ENCODE measurements at places on chromosomes 3 and 15.

- DNase-seq: no peak
Measured at GRCh38 chr3:33004961-33005360, 53.5 kb downstream of the CCR4 start.

GRCh38 chr15:60899322-60899966, 329.7 kb downstream of the RORA start:
- DNase-seq: no peak

DNA sequence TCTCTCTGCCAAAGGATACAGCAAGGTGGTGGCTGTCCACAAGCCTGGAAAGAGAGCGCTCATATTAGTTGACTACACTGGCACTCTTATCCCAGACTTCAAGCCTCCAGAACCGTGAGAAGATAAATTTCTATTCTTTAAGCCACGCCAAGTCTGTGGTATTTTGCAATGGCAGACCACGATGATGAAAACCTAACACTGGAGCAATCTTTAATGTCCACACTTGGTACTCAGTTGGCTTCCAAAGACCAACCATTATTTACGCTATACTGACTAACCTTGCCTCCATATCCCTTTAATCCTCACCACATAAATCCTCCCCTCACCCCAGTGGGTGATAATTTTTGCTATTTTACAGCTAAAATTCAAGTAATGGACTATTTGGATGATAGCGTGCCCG, 16.9 kb upstream of the LACTB start:
- no peak for DNase-seq

- DNase-seq: no peak
Measured at GRCh38 chr15:71344316-71344715, 229.0 kb downstream of the THSD4 start.

DNA sequence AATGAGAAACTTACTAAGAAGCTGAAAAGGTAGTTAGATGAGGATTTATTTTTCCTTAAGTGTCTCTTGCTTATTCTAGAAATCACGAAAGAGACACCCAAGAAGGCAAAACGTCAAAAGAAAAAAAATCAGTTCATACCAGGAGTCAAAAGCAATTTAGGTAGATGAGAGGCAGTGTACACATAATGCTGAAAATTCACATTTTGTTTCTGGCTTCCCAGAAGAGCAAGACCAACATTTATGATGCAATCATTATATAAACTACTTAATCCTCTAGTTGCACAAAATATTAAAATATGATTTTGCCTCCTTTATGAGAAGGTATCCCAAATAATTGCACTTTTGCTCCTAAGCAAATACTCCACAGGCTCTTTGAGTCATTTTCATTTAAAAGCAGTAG, 228.0 kb downstream of the FMN1 start:
- DNase-seq: no peak

GRCh38 chr3:72408983-72409779, 439.1 kb downstream of the SHQ1 start:
- no peak for DNase-seq

DNA sequence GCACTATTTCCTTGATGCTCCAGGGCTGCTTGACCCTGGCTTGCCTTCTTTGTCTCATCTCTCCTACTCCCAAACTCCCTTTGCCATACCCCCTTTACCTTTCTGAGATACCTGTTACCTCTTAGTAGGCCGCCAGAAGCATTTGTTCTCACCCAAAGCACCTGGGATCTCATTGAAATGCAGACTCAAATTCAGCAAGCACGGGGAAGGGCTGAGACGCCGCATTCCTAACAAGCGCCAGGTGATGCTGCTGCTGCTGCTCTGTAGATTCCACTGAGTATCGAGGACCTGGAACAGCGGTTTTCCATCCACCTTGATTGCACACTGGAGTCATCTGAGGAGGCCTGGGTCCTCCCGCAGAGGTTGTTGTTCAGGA, 91.8 kb downstream of the TMEM266 start:
- no peak for DNase-seq
